NT2/D1 (cell line): ENCODE measurements at places on chromosomes 3 and 15.

- no peak for DNase-seq
Measured at GRCh38 chr3:128933213-128933921, 53.9 kb downstream of the ACAD9 start.

- no peak for DNase-seq
Measured at GRCh38 chr15:50330921-50331320, 24.1 kb downstream of the GABPB1 start.

GRCh38 chr3:60023189-60023588, 973.4 kb upstream of the CFAP20DC start:
- no peak for DNase-seq

DNA sequence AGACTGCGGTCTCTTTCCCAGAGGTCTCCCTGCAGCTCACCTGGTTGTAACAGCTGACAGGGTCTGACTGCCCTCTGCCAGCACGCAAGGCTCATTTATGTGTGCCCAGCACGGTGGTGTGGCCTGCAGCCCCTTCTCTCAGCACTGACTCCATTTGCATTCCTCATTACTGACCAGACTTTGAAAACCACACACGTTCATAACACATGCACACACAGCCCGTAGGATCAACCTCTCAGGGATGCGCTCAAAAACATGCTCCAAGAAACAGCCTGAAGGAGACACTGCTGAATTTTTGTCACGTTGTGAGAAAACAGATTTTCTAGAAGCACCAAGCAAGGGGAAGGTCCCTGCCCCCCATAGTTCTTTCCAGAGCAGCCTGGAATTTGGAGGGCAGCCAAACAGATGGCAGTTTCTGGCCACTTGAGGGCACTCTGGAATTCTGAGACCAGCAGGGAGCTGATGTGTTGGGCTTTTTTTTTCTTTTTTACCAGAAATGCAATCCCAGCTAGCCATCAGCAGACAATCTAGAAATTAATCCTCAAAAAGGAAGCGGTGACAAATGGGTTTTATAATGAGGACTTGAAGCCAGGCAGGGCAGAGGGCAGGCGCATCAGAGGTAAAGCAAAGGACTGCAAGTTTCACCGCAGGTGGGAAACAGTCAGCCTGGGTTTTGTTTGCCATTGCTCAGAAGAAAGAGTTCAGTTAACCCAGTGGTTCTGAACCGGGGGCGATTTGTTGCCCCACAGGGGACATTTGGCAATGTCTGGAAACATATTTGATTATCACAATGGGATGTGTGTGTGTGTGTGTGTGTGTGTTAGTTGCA, 170.5 kb upstream of the PROK2 start:
- peak; percentile 70 for DNase-seq

DNA sequence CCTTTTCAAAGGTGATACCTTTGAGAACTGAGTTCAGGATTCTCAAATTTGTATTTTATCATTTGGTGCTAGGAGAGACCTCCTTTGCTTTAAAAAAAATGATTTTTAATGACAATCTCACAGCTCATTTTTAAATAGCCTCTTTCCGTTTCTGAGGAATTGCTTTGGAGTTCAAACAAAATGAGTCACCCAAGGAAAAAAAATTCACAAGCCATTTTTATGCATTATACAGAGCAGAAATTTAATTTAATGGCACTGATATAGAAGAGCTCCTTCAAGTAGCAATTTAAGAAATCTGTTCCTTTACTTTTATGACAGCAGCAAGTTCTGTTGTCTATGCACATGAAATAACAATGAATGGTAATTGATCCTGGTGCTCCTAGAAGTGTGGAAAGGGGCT, 337.9 kb upstream of the KCNMB2 start:
- no peak for DNase-seq

GRCh38 chr15:48861813-48862431, 16.0 kb upstream of the EID1 start:
- DNase-seq: peak; percentile 38

DNA sequence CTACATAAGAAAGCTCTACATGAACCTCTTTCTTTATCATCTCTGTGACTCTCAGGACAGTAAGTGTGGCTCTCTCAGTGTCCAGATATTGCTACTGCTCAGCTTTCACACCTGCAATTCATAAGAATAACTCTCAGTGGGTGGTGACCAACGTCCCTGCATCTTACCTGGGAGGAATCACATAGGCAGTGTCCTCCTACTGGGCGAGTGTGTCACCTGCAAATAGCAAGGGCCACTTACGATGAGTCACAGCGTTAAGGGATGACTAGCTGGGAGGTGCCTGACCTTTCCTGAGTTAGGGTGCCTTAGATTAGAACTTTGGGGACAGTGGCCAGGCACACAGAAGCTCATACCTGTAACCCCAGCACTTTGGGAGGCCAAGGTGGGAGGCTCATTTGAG, 90.8 kb upstream of the C3orf80 start:
- no peak for DNase-seq

- DNase-seq: no peak
Measured at GRCh38 chr3:5581743-5582142, 394.2 kb downstream of the EDEM1 start.

GRCh38 chr15:80010131-80010673, 39.2 kb upstream of the BCL2A1 start:
- no peak for DNase-seq

GRCh38 chr15:29364426-29365078, 94.9 kb upstream of the NSMCE3 start:
- DNase-seq: no peak

DNA sequence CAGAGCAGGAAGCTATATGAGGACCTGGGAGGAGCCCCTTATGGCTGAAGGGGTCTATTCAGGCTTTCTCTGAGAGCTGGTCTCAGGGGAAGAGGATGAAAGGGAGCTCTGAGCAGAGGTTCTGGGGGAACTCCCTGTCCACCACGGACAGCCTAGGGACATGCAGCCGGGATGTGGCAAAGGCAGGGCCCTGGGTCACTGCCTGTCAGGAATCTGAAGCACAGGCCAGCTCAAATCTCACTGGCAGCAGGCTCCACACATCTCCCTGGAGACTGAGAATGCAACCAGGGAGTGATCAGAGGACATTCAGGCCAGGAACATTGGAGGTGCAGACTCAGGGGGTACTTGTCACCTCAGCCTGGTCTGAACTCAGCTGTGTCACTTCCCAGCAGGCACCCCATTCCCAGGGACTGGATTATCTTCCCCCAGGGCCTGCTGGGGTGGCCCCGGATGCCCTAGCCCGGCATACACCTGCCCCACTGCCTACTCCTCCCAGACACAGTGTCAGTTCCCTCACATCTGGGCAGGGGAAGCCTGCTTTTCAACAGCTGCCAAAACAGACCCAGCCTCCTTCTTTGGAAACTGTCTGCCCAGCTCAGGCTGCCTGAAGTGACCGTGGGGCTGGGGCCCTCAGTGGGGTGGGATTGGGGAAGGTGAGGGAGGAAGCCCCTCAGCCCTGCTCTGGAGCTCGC, 18.3 kb upstream of the SEMA3F start:
- no peak for DNase-seq

- no peak for DNase-seq
Measured at GRCh38 chr3:114672692-114673447, 379.0 kb downstream of the TIGIT start.

DNA sequence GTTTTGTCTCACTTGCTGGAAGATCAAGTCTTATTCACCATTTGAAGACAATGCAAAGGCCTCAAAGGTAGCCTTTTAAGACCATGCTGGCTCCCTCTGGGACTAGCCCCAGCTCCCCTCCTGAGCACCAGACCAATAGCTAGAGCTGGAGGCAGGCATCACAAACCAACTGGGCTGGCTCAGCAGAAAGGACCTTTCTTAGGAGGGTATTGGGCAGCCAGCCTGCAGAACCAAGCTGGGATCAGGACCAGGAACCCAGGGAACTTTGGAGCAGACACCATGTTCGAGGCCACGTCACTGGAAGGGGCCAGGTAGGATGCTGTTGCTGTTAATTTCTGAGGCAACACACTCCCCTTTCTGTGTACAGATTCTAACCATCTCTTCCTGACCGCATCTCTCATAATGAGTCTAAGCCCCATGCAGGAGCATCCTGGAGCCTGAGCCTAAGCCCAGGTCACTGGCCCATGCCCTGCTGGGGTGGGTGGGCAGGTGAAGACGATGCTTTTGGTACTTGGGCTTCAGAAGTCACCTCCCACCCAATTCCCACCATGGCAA, 81.4 kb upstream of the KLF13 start:
- DNase-seq: no peak

DNA sequence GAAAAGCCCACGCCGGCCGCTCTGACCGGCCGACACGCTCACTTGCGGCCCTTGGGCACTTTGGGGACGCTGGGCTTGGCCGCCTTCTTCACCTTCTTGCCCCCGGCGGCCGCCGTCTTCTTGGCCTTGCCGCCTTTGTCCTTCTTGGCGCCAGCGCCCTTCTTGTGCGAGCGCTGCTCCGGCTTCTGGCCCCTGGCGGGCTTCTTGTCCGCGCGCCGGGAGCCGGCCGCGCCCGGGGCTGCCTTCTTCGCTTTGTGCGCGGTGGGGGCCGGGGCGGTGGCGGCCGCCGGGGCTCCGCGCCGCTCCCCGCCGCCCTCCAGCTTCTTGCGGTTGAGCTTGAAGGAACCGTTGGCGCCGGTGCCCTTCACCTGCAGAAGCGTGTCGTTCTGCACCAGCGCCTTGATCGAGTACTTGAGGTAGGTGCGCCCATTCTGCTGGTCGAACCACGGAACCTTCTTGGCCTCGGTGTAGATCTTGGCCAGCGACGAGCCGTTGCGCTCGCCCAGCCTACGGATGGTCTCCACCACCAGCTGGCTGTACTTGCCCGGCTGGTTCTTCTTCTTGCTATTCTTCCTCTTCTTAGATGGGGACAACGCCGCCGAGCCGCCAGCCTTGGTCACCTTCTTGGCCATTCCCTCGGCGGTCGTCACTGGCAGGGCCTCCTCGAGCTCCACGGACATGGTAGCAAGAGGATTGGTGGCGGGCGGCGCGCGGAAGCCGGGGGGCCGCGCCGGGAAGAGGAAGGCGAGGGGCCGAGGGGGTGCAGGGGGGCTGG, 36.7 kb downstream of the HMCES start:
- no peak for DNase-seq

DNA sequence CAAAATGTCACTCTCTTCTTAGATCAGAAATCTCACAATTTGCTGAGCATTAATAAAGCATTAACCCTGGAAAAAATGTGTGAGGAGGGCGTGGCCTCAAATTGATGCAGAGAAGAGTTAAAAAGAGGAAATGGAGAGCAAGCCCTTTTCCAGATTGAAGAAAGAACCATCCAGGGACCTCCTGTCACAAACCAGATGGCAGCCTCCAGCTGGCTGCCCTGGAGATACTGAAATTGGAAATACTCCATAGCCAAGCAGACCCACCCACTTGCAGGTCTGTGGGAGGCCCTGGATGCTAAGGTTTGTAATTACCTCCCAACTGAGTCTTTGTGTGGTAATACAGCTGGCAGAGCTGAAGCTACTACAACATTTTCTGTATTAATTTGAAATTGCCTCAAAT, 214.9 kb downstream of the IL20RB start:
- DNase-seq: no peak

DNA sequence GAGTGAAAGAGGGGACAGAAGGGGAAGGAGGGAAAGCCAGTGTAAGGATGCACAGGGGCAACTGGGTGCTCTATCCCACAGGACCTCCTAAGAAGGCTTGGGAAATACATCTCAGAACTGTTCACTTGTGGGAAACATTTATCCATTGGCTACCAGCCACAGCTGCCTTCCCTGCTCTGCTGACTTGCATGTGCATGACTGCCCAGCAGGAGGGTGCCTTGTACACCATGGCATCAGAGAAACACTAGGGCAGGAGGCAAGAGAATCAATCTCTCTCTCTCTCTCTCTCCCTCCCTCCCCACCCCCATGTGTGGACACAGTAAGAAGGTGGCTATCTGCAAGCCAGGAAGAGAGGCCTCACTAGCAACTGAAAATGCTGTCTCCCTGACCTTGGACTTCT, 62.9 kb upstream of the ZBTB38 start:
- DNase-seq: no peak

- DNase-seq: no peak
Measured at GRCh38 chr3:185820973-185821758, 3.7 kb downstream of the IGF2BP2 start.

DNA sequence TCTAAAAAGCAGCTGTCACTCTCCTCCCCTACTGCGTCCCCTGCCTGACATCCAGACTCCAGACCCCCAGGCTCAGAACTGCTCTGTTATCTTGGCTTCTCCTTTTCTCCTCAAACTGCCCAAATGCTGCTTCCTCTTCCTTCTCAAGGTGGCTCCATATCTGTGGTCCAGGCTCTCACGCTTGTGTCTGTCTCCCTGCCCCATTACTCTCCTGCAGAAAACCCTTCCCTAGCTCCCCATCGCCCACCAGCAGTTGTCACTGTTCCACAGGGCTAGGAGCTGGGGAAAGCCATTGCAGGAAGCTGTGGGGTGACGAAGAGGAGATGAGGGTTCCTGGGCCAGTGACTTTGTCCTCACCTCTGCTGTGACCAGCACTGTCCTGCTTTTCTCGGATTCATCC, 30.7 kb upstream of the CGNL1 start:
- DNase-seq: no peak

DNA sequence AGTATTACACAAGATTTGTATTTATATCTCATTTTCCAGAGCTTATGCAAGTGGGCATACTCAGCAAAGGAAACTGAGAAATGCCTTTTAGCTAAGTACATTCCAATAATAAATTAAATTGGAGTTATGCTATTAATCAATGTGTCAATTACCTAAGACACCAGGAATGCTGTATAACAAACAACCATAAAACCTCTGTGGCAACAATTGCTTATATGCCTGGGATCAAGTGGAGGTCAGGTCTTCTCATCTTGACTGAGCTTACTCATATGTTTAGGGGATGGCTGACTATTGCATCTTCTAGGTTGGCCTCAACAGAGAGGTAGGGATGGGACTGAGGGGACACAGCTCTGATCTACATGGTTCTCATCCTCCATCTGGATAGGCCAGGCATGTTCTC, 30.7 kb downstream of the CD200R1L start:
- no peak for DNase-seq

GRCh38 chr3:53264718-53265117, 8.9 kb upstream of the TKT start:
- DNase-seq: no peak

GRCh38 chr3:101454629-101455028, 58.4 kb downstream of the SENP7 start:
- no peak for DNase-seq

- no peak for DNase-seq
Measured at GRCh38 chr3:138497851-138498250, 63.4 kb downstream of the ESYT3 start.

GRCh38 chr3:15326037-15326436, 6.3 kb downstream of the SH3BP5 start:
- DNase-seq: no peak

DNA sequence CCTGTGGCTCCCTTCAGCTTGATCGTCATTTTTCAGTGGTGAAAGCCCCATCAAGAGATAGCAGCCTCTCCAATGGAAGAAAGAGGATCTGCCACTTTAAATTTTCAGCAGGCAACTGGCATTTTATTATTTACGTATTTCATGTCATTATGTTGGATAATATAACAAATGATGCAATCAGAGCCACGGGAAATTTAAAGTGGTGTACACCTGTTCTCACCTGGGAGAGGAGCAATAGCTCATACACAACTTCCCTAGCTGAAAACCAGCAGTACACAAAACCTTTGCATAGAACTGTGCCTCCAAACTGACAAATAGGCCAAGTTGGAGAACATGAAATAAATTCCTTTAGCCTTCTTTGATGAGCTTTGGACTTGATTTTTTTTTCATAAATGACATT, 136.9 kb downstream of the SATB1 start:
- DNase-seq: no peak
